ENCODE measurements at places on chromosomes 4 and X.

GRCh38 chr4:142373610-142374009 lies 472.5 kb downstream of the INPP4B start:
- DNase-seq, result no peak

DNA sequence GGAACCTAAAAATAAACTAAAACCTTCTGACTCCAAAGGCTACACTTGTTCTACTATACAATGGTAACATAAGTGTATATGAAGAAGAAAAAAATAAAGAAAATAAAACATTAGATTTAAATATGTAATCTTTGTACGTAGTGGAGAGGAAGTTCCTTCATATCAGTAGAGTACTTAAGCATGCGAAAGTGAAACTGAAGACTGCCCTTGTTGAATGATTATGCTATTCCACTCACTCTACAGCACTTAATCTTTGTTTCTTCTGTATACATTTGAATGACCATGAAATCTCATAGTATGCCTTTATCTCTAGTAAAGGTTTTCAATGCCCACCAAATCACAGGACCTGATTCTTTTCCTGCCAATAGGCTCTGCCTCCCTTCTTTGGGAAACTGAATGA lies 78.9 kb downstream of the NDST3 start:
- no peak for DNase-seq

GRCh38 chr4:81621490-81621889 lies 149.8 kb upstream of the RASGEF1B start:
- no peak for DNase-seq

- no peak for DNase-seq
Observed at GRCh38 chr4:123421227-123421936, 24.8 kb downstream of the SPRY1 start.

DNA sequence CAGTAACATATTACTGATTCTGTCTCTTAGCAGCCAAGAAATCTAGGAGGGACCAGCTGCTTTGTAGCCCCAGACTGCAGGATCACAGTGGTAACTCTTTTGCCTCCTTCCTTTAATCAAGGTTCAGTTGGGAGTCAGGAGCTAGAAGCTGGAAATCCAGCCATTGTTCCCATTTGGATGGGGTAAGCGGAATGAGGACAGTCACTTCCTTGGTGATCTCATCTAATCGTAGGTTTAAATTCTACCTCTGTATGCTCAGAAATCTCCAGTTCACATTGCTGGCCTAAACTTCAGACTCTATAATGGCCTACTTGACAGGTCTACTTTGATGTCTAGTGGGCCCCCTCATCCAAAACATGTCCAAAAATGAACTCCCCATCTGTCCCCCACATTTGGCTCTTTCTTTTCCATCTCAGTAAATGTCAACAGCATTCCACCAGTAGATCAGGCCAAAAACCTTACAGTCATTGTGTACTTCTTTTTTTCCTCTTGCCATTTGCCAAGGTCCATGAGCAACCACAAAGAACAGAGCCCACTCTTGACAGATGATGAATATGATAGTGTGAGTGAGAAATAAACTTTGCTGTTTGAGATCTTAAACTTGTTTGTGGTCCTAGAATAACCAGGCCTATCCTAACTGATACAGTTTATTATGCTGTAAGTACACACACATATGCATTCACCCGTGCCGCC lies 40.1 kb downstream of the WWC2 start:
- DNase-seq, result no peak

DNA sequence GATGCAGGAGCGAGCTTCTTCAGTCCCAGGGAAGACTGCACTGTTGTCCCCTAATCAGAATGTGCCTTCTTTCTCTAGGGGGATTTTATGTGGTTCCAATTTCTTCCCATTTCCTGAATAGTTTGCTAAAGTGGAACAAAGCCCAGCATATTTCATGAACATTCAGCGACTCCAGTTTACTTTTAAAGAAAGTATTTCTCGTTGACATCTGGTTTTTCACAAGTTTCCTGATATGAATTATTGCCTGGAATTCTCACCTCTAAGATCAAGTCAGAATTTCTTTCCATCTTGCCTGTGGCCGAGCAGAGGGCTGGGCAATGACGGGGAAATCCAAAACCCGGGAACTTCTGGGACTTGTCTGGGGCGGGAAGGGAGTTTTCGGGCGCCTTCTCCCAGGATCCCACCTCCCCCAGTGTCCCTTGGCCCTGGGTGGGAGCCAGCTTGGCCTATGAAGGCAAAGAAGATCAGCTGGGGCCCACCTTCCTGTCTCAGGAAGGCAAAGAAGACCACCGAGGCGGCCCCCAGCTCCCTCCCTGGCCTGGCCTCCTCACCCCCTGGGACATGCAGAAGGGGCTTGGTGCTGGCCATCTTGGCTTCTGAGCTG lies 15.4 kb downstream of the SORCS2 start:
- no peak for DNase-seq

DNA sequence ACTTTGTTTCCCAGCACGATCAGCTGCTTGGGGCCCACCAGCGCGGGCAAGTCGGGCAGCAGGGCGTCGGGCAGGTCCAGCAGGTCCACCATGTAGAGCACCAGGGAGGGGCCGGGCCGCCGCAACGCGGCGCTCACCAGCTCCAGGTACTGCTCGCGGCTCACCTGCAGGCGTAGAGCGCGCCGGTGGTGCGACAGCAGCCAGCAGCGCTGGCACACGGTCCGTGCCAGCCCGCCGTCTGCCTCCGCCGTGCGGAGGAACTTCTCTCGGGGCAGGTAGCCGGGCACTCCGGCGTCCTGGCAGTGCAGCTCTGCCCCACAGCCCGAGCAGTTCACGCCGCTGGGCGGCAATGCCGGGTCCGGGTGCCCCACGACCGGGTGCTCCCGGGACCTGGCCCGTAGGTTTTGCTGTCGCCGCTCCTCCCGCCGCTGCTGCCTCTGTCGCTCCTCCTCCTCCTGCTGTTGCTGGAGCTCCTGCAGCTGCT lies 527 bp downstream of the NOA1 start:
- no peak for DNase-seq

DNA sequence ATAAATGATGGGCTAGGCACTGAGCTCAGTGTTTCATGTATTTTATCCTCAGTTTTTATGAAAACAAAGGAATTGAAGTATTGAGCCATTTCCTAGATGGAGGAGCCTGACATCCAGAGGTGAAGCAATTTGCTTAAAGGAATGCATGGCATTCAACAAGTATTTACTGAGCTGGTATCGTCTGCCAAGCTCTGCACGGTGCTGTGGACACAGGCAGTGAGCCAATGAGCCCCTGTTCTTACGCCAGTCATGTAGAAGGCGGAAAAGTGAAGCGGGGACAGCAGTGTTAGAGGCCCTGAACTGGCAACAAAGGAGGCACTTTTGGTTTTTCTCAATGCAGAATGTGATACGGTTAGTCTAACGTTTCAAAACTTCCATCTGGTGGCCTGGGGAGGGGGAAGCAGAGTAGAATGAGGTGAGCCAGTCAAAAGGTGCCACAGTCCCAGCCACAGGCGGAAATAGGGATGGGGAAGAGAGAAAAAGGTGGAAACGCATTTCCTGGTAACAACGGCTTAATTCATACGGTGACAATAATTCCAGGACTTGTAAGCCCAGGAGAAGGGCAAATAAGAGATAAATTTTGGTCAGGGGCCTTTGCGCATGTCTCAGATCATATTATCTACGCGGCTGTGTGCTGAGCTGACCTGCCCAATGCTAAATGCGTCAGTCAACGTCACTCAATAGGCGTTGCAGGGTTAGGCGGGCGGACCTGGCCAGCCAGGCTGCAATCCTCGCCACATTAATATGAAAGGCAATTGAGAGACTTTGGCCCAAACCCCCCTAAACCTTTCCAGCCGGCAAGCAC lies 133.9 kb downstream of the AFAP1 start:
- DNase-seq, result peak; percentile 83

DNA sequence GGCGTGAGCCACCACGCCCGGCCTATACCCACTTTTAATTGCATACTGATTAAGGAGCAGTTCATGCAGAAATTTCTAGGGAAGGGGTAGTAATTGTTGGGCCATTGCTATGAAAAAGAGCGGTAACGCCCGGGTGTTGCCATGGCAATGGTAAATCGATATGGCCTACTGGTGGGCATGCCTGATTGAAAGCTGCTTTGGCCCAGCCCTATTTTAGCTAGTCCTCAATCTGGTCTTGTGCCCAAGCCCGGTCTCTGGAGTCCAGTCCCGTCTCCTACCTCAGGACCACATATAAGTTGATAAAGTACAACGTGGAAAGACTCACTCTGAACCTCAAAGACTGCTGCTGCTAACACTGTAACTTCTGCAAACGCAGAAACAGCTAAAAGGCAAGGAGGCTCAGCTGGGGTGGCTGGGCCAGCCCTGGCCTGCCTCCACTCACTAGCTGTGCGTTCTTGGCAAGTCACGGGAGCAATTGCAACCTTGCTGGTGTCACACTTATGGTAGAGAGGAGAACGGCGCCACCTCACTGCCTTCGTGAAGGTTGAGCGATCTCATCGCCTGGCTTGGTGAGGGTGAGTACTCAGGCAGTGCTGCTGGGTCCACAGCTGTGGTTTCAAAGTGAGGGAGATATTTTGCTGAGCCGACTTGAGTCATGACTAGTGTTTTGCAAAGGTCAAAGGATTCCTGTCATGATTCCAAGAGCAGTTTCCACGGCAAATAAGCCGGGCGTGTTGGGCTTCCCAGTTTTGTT lies 57.0 kb upstream of the GRPEL1 start:
- peak; percentile 87 for DNase-seq

DNA sequence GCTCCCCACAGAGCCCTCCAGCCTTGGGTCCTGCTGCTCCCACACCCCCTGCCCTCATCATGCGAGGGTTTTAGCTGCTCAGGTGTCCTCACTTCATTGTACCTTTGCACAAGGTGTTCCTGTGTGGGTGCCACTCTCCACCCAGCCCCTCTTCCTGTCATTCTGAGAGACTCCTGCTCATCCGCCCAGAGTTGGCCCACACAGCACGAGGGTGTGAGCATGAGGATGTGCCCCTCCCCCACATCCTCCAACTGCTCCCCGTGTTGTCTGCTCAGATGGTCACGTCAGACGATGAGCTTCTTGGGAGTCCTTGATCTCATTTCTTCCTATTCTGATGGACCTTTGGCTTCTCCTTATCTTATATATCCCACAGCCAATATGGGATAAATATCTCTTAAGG lies 53.2 kb downstream of the HTT-AS start:
- DNase-seq, result no peak

DNA sequence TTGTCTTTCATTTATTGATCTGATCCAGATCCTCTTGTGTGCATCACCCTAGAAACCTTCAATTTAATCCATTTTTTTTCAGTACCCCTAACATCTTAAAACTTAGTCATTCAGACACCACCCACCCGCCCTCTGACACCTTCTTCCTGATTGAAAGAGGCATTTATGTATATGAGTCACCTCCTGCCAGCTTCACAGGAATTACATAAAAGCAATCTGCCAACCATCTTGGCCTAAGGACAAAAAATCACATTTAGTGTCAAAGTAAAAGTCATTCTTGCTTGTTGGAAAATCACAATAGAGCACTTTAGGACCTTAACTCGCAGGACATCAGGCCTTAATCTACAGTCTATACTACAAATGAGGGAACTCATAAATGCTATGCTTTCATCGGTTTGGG lies 52.1 kb downstream of the NDST3 start:
- DNase-seq, result peak; percentile 2

DNA sequence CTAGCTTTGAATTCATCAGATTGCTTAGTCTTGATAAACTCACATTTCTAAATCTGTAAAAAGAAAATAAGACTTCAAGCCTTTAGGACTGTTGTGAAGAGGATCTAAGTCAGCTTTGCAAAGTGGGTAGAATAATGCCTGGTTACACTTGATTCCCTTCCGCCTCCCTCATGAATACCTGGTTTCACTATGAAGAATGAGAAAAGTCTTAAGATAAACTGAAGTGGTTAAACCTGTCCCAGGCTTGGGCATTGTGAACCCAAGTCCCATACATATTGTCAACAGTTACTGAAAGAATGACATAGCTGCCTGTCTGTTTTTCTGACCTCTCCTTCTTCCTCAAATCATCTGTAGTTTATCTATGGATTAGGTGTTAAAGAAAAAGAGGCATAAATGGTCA lies 16.7 kb upstream of the GBA3 start:
- no peak for DNase-seq

GRCh38 chrX:110042496-110042895 lies 39.6 kb downstream of the TMEM164 start:
- no peak for DNase-seq

DNA sequence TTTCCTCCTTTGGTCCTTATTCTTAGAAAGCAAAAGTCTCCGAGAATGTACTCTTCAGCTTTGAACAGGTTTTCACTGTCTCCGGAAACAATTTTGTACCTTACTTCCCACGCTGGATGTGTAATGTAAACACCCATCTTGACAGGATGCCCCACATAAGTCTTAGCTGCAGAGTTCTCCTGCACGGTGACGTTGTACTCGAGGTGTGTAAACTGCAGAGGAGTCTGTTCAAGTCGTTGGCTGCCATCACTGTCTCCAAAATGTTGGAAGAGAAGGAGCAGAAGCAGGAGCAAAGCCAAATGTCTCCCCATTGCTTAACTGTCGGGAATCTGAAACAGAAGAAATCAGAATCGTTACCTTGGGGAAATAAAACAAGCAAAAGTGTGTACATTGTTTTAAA lies 14.1 kb downstream of the FAT1 start:
- DNase-seq, result no peak

DNA sequence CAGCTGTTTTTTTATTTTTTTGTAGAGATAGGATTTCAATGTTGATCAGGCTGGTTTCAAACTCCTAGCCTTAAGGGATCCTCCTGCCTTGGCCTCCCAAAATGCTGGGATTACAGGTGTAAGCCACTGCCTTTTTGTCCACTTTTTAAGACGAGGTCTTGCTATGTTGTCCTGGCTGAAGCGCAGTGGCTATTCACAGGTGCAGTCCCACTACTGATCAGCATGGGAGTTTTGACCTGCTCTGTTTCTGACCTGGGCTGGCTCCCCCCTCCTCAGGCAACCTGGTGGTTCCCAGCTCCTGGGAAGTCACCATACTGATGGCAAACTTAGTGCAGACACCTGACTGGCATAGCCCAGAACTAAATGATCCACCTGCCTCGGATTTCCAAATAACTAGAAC lies 2.3 kb upstream of the NSD2 start:
- no peak for DNase-seq

GRCh38 chr4:24321131-24321530 lies 263.2 kb downstream of the DHX15 start:
- DNase-seq, result peak; percentile 47

DNA sequence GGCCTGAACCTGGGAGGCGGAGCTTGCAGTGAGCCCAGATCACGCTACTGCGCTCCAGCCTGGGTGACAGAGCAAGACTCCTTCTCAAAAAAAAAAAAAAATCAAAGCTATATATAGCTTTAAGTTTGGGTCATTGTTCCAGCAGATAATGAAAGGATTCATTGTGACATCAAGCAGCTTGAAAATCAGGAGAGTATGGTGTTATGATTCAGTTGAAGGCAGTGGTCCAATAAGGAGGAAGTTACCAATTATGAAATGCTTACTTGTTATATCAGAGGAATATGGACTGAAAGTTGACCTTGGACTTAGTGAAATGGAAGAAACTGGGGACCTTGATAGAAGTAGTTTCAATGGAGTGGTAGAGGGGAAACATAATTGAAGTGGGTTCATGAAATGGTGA lies 140.4 kb upstream of the MAD2L1 start:
- no peak for DNase-seq

- no peak for DNase-seq
Observed at GRCh38 chr4:54863571-54864255, 206.0 kb downstream of the KIT start.

GRCh38 chrX:73728602-73729001 lies 165.6 kb downstream of the CHIC1 start:
- no peak for DNase-seq

GRCh38 chr4:52862639-52863161 lies 583 bp downstream of the RASL11B start:
- DNase-seq, result no peak

GRCh38 chr4:2071252-2071911 lies 12.3 kb downstream of the NAT8L start:
- DNase-seq, result no peak

Data from fibroblast of the conjunctiva (primary cell).